ENCODE measurements at places on chromosomes 5 and 9.

GRCh38 chr5:43658509-43658908 lies 55.5 kb downstream of the NNT start:
- no peak for DNase-seq

- DNase-seq = no peak
These were observed 406.6 kb upstream of the MEF2C start for GRCh38 chr5:89289604-89290003.

GRCh38 chr9:110156902-110157301 lies 51.1 kb downstream of the C9orf152 start:
- peak; percentile 17 for DNase-seq

DNA sequence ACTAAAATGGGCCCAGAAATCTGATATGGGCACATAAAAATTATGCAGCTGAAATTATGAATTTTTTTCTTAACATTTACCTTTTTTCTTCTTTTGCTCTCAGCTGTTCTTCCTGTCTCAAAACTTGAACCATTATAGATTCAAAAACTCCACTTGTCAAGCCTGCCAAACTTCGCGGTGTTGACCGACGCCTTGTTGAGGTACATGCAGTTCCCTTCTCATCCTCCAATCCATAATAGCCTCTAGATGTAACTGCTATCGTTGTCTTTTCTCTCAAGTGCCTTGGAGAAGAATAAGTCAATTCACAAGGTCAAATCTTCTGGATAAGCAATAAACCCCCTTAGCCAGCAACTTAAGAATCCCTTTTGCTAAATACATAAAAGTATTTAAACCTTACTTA lies 27.2 kb downstream of the RANBP6 start:
- DNase-seq = no peak

- no peak for DNase-seq
These were observed 6.8 kb downstream of the DNAJB5 start for GRCh38 chr9:34996181-34996904.

DNA sequence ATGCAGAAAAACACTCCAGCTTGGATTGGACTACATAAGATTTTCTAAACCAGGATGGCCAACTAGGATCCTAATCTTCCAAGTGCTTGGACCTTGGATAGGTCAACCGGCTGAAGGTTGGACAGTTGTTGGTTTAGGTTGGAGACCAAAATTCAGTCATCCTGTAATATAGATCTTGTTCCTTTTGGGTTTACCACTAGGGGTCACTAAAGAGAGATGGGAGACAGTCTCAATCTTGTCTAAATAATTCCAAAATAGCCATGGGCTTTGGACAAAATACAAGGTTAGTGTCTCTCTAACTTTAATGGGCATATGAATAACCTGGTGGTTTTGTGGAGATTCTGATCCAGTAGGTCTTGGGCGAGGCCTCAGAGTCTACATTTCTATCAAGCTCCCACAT lies 148.7 kb upstream of the ERCC6L2 start:
- no peak for DNase-seq

DNA sequence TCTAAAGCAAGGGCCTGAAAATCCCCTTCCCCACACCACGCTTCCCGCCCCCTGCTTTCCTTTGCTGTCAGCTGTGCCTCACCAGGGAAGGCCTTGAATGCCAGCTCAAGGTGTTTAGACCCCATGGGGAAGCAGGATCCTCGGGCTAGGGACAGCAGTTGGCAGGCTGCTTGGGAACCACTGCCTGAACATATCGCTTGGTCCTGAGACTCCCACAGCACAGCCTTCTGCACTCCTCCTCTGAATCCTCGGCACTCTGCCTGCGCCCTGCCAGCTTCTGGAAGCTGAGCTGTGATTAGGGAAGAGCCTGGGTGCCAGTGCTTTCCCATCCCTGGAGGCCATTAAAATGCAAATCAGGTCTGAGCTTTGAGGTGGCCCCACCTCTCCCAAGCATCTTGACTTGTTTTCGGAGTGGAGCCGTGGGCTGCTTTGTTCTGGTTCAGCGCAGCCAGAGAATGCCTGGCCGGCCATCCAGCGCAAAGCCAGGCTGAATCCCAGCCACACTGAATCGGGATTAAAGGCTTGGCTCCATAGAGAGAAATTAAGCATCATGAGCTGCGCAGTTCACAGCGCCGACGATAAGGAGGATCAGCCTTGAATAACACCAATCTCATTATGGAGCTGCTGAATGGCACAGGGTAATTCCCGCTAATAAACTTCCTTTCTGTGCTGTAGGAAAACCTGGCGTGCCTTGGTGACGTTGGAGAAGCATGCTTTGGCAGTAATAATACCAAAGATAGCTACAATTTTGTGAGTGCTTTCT lies 40.0 kb downstream of the AMBP start:
- DNase-seq = no peak

DNA sequence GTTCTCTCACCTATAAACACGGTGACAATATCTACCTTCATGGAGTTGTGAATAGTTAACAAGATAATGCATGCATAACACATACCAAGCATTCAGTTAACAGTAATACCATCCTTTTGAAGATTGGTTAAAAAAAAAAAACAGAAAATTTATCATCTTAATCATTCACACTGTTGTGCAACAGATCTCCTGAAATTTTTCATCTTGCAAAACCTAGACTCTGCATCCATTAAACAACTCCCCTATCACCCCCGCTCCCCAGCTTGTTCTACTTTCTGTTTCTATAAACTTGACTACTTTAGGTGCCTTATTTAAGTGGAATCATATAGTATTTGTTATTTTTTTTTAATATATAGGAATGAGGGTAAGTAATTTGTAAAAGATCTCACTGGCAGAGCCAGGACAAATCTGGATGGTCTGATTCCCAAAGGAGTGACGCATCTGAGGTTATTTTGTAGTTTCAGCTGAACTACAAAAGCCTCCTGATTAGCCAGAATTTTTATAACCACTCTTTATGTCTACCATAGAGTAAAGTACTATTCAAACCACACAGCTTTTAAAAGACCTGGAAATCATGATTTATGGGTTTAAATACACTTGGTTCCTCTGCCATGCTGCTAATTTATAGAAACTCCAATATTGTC lies 93.0 kb downstream of the FANCC start:
- no peak for DNase-seq

GRCh38 chr5:126972062-126972895 lies 58.1 kb downstream of the MARCHF3 start:
- peak; percentile 39 for DNase-seq
